ENCODE measurements at places on chromosomes 16 and 17.

DNA sequence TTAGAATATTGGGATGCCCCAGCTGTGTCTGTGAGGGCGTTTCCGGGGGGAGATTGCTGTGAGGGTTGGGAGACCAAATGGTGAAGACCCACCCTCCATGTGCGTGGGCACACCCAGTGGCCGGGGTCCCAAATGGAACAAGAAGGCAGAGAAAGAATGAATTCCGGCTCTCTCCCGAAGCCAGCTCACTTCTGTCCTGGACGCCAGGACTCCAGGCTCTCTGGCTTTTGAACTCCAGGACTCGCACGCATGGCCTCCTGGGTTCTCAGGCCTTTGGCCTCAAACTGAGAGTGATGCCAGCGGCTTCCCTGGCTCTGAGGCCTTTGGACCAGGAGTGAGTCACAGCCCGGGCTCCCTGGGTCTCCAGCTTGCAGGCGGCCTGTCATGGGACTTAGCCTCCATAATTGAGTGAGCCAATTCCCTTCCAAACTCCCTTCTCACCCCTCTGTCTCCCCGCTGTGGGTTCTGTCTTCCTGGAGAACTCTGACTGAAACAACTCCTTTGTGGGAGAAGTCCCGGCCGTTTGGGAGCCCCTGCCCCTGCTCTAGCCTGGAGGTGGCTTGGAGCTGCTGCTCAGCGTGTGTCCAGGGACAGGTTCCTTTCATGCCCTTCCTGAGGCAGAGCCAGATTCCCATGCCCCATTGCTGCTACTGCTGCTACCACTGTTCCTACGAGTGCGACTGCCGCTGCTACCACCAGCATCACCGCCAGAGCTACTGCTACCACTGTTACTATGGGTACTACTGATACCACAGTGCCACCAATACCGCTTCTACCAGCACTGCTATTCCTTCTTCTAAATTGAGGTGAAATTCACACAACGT lies 49.8 kb upstream of the CBX4 start:
- DNase-seq, result no peak

GRCh38 chr16:57619133-57619605 lies 9.3 kb upstream of the ADGRG1 start:
- no peak for DNase-seq

DNA sequence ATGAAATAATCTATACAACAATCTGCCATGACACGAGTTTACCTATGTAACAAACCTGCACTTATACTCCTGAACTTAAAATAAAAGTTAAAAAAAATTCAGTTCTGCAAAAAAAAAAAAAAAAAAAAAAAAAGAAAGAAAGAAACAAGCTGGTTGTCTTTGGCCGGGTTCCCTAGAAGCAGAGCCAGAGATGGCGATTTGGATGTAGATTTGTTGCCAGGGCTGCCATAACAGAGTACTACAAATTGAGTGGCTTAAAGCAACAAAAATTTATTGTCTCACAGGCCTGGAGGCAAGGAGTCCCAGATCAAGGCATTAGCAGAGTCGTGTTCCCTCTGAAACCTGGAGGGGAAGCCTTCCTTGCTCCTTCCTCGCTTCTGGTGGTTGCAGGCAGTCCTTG lies 20.4 kb downstream of the SYT17 start:
- no peak for DNase-seq

DNA sequence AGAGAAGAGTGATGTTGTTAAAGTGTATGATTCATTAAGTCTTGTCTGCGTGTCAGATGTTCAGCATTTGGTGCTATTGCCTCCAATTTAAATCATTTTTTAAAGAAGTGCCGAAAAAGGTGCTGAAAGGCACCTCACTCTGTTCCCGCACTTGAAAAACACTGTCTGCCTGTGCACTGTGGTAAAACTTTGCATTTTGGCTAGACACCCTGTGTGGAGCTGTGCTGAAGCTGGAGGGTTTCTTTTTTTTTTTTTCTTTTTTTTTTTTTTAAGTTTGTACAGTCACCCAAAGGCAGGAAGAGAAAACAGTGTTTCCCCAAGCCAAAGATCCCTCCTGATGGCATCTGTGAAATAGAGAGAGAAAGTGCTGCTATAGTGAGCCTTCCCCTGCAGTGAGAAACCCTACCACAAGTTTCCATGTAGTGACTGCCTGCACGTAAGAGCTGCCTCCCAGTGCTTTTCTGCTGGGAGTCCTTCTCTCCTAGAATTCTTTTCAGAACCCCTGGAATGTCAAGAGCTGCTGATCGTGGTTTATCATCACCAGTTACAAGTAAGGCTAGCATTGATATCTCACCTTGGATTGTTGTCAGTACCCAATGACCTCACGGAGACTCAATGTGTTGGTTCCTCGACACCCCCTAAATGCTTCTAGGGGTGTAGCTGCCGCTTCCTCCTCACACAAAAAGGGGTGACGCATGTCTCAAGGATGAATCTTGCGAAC lies 116.0 kb upstream of the SOX9 start:
- no peak for DNase-seq

Data from transverse colon (tissue), 4 donors.